ENCODE measurements at places on chromosomes 6 and 20. TPM values are rescaled to one million over a fixed set of nuclear protein-coding genes. Genes with fewer than 3 reads are reported as not detected.

GRCh38 chr6:143959927-143960326 lies 48.1 kb downstream of the PLAGL1 start:
- no peaks in the 10 kb centered on the region for H3K36me3 ChIP-seq
- peaks cover 23% of the 10 kb centered on the region for H3K4me1 ChIP-seq
- no peak overlapping the region for H3K4me3 ChIP-seq
- no peak for DNase-seq
- H3K27me3 ChIP-seq = no peaks in the 10 kb centered on the region
- no peak overlapping the region for H3K27ac ChIP-seq

DNA sequence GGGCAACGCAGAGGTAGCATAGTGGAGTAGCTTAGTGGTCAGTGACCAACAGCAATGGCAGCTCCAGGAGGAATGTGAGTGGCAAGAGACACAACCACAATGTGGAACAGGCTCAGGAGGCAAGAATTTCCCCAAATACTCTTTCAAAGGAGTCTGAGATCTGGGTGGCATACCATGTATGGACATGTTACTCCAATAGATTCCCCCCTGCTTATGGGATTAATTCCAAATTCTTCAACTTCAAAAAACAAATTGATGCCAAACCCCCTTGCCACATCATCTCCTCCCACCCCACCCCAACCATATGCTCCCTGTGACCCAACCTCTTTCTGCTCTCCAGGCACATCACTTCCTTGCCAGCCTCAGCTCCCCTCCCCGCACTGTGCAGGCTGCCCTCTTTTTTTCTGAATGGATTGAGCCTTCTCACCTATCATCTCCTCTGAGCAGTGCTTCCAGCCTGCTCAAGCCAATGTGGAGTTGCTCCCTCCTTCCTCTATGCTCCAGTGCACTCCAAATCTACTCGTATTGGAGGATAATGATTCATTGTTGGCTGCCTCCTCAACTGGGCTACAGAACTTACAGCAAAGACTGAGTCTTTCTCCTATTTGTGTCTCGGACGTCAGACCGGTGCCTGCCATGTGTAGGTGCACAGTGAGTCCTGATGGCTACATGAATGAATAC lies 93.0 kb upstream of the CEP85L start:
- H3K4me3 ChIP-seq = no peak overlapping the region
- no peaks in the 10 kb centered on the region for H3K27me3 ChIP-seq
- DNase-seq = no peak
- H3K36me3 ChIP-seq = no peaks in the 10 kb centered on the region
- H3K27ac ChIP-seq = no peak overlapping the region
- H3K4me1 ChIP-seq = no peaks in the 10 kb centered on the region

DNA sequence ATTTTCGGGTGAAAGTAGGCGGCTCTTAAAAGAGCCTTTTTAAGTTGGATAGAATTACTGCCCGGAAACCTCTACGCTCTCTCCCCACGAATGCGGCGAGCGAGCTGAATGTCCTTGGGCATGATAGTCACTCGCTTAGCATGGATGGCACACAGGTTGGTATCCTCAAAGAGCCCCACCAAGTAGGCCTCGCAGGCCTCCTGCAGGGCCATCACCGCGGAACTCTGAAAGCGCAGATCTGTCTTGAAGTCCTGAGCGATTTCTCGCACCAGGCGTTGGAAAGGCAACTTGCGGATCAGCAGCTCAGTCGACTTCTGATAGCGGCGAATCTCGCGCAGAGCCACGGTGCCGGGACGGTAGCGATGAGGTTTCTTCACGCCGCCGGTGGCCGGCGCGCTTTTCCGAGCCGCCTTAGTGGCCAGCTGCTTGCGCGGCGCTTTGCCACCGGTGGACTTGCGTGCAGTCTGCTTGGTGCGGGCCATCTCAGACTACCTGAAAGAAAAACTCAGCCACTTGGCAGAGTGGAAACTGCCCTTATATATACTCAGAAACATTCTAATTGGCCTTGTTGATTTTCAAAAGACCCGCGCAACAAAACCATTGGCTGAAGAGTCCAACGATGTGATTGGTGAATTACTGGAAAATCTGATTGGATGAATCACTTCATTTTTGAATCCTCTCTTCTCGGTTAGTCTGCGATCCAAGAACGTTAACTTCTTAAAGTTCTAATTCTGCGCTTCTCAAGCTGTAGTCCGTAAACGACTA lies 93.9 kb upstream of the BTN3A2 start:
- DNase-seq = peak; percentile 88
- H3K36me3 ChIP-seq = no peaks in the 10 kb centered on the region
- H3K4me1 ChIP-seq = peaks cover 19% of the 10 kb centered on the region
- no peaks in the 10 kb centered on the region for H3K27me3 ChIP-seq
- H3K27ac ChIP-seq = no peak overlapping the region

DNA sequence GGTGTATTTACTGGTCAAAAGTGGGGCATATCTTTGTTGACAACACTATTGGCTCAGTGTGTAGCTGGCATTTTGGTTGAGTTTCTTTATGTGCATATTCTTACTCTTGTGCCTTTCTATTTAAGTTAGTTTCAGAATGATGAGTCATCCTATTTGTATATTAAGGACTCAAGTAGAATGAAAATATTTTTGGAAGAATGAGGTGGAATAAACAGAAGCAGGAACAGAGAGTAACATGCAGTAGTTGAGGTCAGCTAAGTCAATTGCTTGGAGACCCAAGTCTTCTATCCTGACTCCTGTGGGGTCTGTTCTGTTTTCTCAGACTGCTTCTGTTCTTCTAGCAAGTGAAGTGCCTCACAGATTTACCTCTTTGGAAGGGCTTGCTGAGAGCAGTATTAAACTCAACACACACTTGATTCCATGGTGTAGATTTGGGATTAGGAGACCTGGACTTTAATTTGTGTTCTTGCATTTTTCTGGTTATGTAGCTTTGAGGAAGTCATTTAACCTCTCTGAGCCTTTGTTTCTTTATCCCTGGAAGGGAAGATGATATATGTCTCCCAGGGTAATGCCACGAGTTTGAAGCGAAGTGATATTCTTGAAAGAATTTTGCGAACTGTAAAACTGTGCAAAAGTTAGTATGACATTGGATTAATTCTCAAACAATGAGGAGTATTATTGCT lies 324.3 kb downstream of the QKI start:
- DNase-seq = no peak
- no peaks in the 10 kb centered on the region for H3K36me3 ChIP-seq
- H3K4me1 ChIP-seq = no peaks in the 10 kb centered on the region

GRCh38 chr6:77548662-77549366 lies 85.5 kb upstream of the HTR1B start:
- no peaks in the 10 kb centered on the region for H3K27me3 ChIP-seq
- DNase-seq = no peak
- no peaks in the 10 kb centered on the region for H3K4me1 ChIP-seq

DNA sequence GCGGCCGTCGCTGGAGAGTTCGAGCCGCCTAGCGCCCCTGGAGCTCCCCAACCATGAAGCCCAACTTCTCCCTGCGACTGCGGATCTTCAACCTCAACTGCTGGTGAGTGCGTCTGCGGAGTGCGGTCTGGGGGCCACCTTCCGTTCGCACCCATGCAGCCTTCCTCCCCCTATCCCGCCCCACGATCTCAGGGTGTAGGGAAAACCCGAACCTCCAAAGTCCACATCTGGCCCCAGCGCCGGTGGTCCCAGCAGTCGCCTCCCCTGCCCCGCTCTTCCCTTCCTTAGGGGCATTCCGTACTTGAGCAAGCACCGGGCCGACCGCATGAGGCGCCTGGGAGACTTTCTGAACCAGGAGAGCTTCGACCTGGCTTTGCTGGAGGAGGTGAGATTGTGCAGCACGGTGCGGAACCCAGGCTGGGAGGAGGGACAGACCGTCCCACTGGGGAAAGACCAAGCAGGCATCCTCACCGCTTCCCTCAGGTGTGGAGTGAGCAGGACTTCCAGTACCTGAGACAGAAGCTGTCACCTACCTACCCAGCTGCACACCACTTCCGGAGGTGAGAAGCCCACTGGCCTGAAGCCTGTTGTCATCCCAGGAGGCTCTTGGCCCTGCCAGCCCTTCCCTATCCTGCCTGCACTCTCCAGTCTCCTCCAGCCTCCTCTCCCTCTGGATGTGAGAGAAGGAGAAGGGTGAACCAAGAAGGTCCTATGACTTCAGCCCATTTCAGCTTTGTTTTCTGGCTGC lies 719 bp downstream of the SMPD2 start:
- H3K27ac ChIP-seq = peak overlapping the region; percentile 97
- peaks cover 7% of the 10 kb centered on the region for H3K4me1 ChIP-seq
- no peaks in the 10 kb centered on the region for H3K27me3 ChIP-seq
- peak overlapping the region; percentile 57 for H3K4me3 ChIP-seq

Gene TRERF1
- 0.39 TPM for total RNA-seq

Gene DEFB124
- total RNA-seq = not detected

Gene HLA-DQB2
- total RNA-seq = not detected

Gene MATN4
- not detected for total RNA-seq

All from Caco-2 (cell line).